ENCODE measurements at places on chromosomes 4 and X. TPM values are rescaled to one million over a fixed set of nuclear protein-coding genes. Genes with fewer than 3 reads are reported as not detected.

SPATA4 gene
- 0.56 TPM for total RNA-seq

LANCL3 gene
- not detected for total RNA-seq

PRSS12 gene
- 9.9 TPM for total RNA-seq

FRG2 gene
- total RNA-seq = 0.66 TPM

DNA sequence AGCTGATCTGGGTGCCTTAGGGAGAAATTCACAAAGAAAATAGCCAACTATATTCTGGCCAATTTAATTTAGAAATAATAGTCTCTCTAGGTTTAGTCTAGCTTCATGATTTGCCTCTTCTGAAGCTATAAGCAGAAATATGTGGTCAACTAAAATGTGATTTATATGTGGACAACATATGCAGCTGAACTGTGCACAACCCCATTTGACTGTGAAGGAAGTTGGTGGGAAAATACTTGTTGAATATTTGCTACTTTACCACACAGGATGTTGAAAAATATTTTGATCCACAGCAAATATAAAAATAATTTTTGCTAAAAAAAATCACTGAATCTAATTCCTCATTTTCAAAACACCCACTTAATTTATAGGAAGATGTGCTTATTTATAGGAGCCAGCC, 15.7 kb upstream of the RNF128 start:
- H3K36me3 ChIP-seq = no peaks in the 10 kb centered on the region
- no peak for DNase-seq
- H3K4me1 ChIP-seq = no peaks in the 10 kb centered on the region
- no peak overlapping the region for H3K4me3 ChIP-seq
- no peaks in the 10 kb centered on the region for H3K27me3 ChIP-seq

DNA sequence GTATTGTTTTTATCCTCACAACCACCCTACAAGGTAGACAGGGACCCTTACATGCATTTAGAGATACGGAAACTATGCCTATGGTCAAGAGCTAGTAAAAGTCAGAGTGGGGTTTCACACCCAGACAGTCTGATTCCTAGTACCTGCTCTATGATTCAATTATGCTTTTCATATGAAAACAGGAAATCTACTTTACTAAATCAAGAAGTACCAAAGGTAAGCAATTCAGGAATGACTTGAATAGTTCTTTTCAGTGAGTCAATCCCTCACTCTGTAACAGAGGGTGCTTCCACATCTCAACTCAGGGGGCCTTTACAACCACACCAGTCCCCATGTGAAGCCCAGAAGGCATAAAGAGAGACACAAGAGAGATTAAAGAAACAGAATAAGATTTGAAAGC, 191.4 kb downstream of the PPP3CA start:
- H3K36me3 ChIP-seq = no peaks in the 10 kb centered on the region
- H3K4me3 ChIP-seq = no peak overlapping the region
- no peak for DNase-seq
- no peak overlapping the region for H3K27ac ChIP-seq
- H3K27me3 ChIP-seq = no peaks in the 10 kb centered on the region
- H3K4me1 ChIP-seq = no peaks in the 10 kb centered on the region

DNA sequence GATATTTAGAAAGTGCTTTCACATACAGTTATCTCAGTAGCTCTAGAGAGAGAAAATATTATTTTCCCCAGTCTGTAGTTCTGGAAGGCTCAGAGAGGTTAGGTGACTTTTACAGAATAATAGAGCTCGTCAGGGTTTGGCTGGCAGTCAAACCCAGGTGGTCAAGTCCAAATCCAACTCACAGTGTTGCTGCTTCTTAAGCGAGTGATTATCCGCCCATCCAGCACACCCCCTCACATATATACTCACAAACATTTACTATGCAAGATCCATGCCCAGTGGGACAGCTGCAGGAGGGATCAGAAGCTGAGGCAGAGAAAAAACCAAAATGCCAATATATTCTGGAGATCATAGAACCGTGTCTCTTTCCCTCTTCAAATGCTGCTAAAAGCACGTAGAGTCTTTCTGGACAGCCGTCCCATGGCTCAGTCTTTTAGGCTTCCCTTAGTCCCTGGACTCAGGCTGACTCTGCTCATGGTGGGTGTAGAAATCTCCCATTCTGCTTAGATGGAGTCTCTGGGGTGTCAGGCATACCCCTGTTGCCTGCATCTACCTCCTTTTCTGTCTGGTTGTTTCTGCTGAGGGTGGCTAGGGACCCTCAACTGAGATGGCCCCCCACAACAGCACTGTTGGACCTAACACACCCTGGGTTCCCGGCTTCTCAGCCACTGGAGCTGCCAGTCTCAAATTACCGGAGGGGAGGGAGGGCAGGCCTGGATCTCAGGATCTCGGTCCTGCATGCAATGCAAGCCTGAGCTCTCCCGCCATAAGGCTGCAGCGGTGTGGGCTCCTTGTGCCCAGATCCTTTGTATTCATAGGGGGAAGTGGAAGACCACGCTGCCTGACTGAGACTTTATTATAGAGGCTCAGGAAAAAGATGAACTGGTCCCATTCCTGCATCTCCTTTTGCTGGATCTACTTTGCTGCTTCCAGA, at the start of gene CHRNA9:
Gene CHRNA9, plus strand, starts transcription at position 743 of the 934 bp plus-strand sequence. Its CDS starts 135 bp downstream, at position 878.
- H3K27me3 ChIP-seq = no peaks in the 10 kb centered on the region
- no peak within 1 kb of the TSS for H3K27ac ChIP-seq
- no peak within 1 kb of the TSS for H3K4me3 ChIP-seq
- H3K4me1 ChIP-seq = peaks cover 12% of the 10 kb centered on the region

DNA sequence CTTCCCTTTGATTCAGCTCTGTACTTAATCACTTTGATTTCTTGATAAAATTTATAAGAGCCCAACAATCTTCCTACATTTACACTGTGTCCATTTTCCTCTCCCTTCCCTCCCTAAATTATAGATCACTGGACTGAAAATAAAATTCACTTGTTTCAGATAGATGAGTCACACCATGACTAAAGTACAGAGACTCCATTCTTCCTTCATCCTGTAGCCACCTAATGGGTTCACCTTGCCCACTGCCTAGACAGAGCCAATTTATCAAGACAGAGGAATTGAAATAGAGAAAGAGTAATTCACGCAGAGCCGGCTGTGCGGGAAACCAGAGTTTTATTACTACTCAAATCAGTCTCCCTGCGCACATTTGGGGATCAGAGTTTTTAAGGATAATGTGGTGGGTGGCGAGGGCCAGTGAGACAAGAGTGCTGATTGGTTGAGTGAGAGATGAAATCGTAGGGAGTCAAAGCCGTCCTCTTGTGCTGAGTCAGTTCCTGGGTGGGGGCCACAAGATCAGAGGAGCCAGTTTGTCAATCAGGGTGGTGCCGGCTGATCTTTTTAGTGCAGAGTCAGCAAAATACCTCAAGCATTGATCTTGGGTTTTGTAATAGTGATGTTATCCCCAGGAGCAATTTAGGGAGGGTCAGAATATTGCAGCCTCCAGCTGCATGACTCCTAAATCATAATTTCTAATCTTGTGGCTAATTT, 71.3 kb upstream of the MED14 start:
- no peak for DNase-seq
- H3K36me3 ChIP-seq = no peaks in the 10 kb centered on the region
- no peaks in the 10 kb centered on the region for H3K27me3 ChIP-seq

- DNase-seq = peak; percentile 80
- H3K36me3 ChIP-seq = no peaks in the 10 kb centered on the region
- peak overlapping the region; percentile 58 for H3K27ac ChIP-seq
- H3K4me3 ChIP-seq = no peak overlapping the region
- no peaks in the 10 kb centered on the region for H3K27me3 ChIP-seq
Measured at GRCh38 chr4:41072021-41072777, 142.1 kb downstream of the APBB2 start.

DNA sequence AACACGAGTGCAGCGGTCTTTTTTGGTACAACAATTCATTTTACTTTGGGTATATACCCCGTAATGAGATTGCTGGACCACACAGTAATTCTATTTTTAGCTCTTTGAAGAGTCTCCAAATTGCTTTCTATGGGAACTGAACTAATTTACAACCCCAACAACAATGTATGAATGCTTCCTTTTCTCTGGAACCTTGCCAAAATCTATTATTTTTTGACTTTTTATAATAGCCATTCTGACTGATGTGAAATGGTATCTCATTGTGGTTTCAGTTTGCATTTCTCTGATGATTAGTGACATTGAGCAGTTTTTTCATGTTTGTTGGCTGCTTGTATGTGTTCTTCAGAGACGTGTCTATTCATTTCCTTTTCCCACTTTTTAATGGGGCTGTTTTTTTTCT, 240.8 kb downstream of the STK32B start:
- H3K36me3 ChIP-seq = no peaks in the 10 kb centered on the region
- no peak overlapping the region for H3K4me3 ChIP-seq
- no peak for DNase-seq
- 0 out of 2 replicates have a peak, but pooled peaks cover 2% of the 10 kb centered on the region for H3K4me1 ChIP-seq
- H3K27me3 ChIP-seq = no peaks in the 10 kb centered on the region

Measured in SJCRH30 (cell line).